ENCODE measurements at places on chromosomes 2 and 18.

DNA sequence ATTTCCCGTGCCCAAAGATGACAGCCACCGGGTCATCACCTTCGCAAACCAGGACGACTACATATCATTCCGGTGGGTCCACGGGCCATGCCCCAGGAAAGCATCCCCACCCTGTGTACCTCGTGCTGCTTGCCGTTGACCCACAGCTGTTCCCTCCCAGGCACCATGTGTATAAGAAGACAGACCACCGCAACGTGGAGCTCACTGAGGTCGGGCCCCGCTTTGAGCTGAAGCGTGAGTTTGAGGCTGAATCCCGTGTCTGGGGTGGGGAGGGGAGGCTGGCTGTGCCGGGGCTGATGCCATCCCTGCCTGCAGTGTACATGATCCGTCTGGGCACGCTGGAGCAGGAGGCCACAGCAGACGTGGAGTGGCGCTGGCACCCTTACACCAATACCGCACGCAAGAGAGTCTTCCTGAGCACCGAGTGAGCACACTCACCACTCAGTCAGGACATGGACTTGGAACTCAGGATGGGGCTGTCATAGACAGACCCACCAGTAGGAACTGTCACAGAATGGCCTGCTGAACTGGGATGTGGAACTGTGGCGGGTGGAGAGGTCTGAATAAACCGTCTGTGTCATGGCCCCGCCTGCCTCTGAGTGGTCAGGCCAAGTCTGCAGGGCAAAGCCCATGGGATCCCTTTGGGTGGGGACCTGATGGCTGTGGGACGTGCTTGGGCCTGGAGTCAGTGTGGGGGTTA is 3.5 kb downstream of the IMP4 start:
- DNase-seq: no peak

DNA sequence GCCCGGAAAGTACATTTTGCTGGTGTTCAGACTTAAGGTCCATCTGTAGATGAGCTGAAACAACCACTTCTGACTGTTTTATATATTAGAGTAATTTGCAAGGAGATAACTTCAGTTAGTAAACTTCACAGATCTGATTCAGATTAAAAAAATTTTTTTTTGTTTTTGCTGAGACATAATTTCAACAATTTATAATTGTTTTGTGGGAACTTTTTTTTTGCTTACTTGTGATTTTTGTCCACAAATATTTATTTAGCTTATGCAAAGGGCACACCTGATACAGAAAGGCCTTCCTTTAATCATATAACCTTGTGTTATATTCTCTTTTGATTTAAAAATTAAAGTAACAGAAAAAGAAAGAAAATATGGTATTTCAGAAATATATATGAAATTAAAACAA is 9.6 kb upstream of the SCN9A start:
- DNase-seq: no peak

- no peak for DNase-seq
These were observed 335.9 kb downstream of the AGAP1 start for GRCh38 chr2:235829726-235830125.

- DNase-seq: no peak
These were observed 39.6 kb upstream of the CLASP1 start for GRCh38 chr2:121688820-121689219.

DNA sequence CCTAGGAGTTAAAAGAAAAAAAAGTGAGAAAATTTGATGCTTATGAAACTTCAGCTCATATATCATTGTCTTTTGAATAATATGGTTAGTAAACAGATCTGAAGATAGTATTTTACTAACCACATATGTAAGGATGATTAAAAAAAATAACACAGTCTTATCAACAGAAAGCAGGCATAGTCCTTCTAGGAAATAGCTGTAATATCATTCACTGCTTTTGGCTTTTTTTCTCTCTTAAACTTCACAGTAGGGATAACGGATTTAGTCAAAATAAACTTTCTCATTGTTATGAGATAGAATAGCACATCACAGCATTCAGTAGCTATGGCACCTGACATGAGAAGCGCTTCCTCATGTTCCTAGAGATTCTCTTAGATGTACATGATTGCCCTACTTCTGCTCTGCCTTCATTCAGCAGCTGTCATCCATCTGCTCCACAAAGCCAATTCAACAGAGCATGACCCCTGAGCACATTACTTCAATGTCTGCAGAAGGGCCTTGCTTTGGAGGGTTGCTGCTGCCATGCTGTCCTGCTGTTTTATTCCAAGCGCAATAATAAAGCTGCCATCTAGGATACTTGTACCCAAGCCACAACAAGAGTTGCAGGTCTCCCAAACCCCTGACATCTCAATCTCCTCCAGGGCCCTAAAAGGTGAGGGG is 67.0 kb downstream of the TTC21B start:
- DNase-seq: no peak

DNA sequence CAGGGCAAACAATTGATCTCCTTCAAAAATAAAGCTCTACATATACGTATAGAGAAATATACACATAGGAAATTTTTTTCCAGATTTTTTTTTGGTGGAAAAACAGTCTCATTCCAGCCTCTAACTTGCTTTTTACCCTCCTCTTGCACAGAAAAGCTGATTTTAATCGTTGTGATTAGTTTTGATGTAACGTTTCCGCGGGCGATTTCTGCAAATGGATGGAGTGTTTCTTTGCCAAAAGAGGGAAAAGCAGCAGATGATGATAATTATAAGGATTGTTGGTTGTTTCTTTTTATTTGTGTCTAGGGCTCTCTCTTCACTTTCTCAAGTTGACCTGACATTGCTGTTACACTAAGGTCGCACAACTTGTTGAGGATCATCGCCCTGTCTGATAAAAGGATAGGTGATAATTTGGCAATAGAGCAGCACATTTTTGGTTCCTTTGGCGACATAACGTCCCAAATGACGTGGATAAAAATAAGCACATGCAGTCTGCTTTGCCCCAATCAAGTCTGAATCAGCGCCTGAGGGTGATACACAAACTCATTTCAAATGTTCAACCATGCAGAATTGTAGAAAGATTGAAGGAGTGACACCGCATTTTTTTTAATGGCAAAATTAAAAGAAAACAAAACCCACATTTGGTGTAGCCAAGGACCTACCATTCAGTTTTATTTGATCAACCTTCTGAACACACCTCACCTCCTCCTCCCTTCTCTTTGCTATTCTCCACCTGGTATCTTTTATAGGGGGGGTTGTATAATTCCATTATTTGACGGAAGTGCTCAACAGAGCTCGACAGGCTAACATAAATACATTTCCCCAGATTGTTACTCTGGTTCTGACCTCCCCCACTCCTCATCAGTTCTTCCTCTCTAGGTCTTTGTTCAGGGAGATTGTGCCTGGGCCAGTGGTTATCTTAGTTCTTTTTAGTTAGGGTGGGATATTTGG is 109.6 kb upstream of the KCTD1 start:
- DNase-seq: no peak

GRCh38 chr2:133293544-133294353 is 274.5 kb downstream of the NCKAP5 start:
- peak; percentile 31 for DNase-seq

GRCh38 chr2:68031542-68032160 is 31.2 kb downstream of the C1D start:
- DNase-seq: peak; percentile 78

GRCh38 chr18:24669015-24669414 is 208.6 kb downstream of the HRH4 start:
- no peak for DNase-seq

GRCh38 chr2:259789-260331 is 4.0 kb downstream of the SH3YL1 start:
- DNase-seq: no peak

DNA sequence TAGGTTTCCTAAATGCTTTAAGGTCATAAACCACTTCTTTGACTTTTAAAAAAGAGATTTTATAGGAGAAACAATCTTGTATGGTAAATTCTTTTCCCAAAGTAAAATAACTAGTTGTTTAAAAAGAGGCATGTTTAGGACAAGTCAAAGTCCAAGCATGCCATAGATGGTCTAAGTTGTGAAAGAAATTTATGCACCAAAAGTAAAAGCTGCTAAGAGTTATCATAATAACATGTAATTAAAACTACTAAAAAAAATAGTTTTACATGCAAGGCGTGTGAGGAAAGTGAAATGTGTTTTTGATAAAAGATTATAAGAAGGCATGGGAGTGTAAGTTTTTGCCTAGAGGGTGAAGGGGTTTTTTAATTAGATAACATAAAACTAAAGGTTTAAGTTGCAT is 22.5 kb downstream of the FAM210A start:
- DNase-seq: peak; percentile 28

- peak; percentile 53 for DNase-seq
These were observed 1.9 kb downstream of the CD302 start for GRCh38 chr2:159795841-159796690.

DNA sequence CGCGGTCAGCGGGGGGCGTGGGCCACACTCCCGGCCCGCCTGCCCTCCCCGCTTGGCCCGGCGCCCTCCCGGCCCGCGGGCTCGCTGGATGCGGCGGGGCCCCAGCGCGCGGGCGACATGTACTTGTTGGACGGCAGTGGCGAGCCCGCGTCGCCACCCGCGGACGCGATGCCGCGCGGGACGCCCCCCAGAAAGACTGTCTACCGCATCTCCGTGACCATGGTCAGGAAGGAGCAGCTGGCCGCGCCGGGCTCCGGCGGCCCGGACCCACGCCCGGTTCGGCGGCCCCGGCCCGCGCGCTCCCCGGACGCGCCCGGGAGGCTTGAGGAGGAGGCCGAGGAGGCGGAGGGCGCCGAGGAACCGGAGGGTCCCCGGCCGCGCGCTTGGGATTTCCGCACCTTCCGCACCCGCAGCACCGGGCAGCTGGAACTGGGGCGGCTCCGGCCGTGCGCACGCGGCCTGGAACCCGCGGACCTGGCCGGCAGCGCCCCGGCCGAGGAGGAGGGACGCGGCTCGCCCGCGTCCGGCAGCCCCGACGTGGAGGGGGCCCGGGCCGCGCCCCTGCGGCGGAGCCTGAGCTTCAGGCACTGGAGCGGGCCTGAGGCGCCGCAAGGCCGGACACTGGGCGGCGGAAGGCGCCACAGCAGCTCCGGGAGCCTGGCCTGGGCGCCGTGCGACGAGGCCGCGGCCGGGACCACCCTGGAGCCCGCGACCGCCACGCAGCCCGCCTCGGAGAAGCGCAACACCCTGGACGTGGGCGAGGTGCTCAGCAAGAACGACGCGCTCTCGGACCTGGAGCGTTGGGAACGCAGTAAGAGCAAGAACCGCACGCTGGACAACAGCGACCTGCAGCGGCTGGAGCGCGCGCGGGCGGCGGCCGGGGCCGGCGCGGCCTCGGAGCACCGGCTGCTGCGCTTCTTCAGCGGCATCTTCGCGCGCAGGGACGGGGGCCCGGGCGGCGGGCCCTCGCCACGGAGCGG is 176.4 kb downstream of the AGAP1 start:
- DNase-seq: peak; percentile 87

DNA sequence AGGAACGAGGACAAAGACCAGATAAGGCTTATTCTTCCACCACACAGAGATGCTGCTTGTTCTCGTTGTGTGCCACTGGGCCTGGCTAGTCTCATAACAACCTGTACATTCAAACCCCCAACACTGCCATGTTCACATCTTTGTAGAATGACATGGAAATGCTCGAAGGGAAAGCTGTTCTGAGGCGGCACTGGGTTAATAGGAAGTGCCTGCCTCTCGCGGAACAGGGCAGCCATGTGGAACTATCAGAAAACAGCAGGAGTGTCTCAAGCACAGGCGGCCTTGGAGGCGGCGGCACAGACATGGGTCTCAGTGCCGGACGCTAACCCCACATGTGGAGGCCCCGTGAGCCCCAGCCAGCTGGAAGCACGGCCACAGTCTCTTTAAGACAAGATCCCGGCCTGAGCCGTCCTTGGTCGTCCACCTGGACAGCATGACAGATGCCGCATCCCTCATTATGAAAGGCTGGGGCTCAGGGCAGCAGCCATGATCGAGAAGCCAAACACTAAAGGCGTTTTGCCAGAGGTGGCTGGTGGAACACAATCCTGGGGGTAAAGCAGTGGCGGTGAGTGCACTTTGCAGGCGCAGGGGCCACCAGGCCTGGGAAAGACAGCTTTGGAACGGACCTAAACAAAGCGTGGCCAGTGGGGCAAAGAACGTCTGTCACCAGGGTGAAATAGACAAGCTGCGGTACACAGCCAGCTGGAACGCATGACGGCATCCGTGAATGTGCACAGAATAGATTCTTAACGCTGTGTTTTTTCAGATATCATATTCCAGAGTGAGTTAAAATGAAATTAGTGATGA is 161.0 kb downstream of the HDAC4 start:
- no peak for DNase-seq

DNA sequence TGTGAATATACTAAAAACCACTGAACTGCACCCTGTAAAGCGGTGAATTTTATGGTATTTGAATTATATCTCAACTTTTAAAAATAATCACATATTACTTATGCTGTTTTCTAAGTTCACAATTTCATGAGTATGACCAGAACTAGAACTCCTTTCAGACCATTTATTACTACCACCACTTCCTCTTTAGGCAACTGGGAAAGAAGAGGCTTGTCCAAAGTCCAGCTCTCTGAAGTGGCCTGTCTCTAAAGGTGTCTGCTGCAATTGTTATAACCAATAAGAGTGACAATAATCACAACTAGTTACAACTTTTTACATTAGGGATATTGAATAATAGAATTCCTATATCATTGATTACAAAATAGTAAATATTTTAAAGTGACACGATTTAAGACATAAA is 267.9 kb upstream of the PIK3C3 start:
- no peak for DNase-seq

DNA sequence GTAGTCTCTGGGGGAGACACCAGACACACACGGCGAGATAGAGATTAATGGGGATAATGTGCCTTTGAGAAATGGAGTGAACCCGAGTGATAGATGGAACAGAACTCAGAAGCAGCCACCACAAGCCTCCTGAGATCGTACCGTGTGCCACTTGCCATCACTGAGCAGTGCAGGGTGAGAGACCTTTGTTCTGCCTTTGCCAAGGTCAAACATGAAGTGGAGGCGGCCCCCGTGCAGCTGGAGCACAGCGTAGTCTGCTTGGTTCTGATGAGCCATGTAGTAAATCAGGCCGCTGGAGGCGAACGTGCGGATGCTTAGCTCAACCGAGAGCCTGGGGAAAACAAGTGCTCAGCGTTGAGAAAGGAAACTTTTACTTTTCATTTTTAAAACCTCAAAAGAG is 167.0 kb downstream of the LAMA1 start:
- DNase-seq: no peak

- no peak for DNase-seq
These were observed 37.6 kb downstream of the CTIF start for GRCh38 chr18:48576457-48576771.

GRCh38 chr2:200104015-200104414 is 148.6 kb downstream of the MAIP1 start:
- peak; percentile 55 for DNase-seq

- no peak for DNase-seq
These were observed 159.5 kb upstream of the GYPC start for GRCh38 chr2:126496493-126496892.

GRCh38 chr2:152813351-152813750 is 94.9 kb downstream of the ARL6IP6 start:
- DNase-seq: no peak

GRCh38 chr2:165913636-165914035 is 39.9 kb downstream of the TTC21B start:
- DNase-seq: no peak

- no peak for DNase-seq
These were observed 402.9 kb downstream of the PARD3B start for GRCh38 chr2:204948024-204948763.

GRCh38 chr2:85589982-85590791 is 5.4 kb upstream of the RNF181 start:
- DNase-seq: peak; percentile 92

GRCh38 chr2:160367887-160368286 is 125.7 kb downstream of the RBMS1 start:
- peak; percentile 99 for DNase-seq

Data from choroid plexus epithelial cell (primary cell).